Effector memory CD4-positive, alpha-beta T cell (primary cell): ENCODE measurements at places on chromosomes 13 and 19.

DNA sequence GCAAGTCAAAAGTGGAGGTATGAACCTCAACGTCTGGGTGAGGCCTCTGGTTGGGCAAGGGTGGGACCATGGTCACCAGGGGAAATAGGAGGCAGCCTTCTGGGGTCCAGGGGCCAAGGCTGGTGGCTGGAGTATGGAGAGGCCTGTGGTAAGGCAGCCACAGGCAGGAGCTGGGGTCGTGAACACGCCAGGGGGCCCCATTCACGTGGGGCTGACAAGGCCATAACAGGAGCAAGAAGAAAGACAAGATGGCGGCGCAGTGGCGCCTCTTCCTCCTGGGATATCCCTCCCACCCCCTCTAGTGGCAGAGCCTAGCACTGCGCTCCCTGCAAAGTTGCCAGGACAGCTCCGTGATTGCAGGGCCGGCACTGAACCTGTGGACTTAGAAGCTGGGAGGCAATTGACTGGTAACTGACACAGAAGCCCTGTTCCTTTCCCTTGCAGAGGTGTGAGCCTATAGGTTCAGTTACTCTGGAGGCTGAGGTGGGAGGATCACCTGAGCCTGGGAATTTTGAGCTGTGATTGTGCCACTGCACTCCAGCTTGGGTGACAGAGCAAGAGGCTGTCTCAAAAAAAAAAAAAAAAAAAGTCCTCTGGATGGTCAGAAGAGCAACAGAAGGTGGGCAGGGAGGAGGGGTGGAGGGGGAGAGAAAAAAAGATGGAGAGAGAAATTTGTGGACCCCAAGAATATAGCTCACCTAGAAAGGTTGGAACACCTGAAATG lies 19.7 kb upstream of the EDDM13 start:
- peak; percentile 18 for DNase-seq

GRCh38 chr19:32891609-32892008 lies 22.0 kb upstream of the SLC7A9 start:
- DNase-seq: no peak

DNA sequence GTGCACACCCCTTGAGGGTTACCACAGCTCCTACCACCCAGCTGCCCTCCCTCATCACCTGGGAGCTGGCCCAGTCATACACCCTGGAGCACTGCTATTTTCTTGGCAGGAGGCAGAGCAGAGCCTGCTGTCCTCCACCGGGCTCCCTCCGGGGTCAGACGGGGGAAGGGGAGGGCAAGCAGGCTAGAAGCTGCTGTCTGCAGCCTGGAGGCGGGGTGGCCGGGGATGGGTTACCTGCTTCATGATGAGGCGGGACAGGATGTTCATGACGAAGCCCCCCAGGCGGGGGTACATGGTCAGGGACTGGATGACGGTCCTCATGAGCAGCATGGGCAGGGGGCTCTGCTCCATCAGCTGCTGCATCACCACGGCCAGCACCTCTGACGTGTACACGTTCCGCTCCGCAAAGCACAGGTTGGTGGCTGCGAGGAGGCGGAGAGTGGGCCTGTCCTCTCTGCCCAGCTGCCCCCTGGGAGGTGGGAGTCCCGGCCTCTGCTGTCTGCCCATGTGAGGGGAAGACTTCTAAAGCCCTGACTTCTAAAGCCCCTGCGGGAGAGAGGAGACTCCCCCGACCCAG lies 2.7 kb upstream of the RSPH6A start:
- no peak for DNase-seq

DNA sequence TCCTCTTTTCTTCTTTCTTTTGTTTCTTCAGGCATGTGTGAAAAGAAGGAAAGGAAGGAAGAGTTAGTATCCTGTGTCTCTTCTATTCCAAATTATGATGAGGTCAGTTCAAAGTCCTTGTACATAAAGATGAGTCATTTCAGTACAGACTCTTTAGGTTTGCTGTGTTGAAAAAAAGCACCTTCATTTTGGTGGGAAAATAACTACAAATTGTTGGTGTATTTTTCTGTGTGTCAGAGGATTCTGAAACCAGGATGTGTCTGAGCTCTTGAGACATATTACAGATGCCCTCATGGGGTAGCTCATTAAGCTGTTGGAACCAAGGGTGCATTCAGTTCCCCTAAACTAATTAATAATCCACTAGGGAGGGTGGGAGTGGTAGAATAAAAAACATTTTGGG lies 5.8 kb upstream of the HSPH1 start:
- no peak for DNase-seq

DNA sequence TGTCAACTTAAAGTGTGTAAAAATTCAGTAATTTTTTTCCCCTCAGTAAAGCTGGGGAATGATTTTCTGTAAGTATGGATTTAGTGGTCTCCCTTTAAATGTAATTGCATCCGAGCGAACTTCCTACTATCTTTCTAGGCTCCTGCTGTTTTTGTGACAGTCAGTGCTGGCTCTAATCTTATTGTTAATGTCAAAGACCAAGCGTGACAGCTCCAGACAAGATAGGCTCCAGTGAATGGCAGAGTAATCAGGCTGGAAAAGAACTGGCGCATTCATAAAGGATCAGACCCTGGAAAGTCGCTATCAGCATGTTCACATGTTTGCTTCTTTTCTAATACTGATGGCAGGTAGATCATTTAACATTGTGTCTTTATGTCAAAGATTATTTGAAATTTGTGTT lies 908.0 kb upstream of the ATXN8OS start:
- no peak for DNase-seq

GRCh38 chr13:53137779-53138178 lies 109.2 kb downstream of the OLFM4 start:
- DNase-seq: no peak

DNA sequence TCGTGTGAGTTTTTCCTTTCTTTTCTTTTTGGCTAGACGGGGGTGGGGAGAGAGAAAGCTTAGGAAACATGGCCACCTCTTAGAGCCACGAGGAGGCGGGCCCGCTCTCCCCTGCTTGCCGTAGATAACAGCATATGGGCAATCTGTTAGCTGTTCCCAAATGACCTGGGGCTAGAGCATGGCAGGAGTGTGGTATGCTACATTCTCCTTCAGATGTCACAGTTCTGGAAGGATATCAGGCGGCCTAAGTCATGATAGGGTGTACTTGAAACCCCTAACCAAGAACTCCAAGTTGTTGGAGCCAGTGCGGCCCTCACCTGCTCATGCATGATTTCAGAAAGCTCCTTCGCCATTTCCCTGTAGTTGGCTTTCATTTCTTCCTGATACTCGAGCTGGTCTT lies 44.3 kb upstream of the SLC15A1 start:
- DNase-seq: no peak

DNA sequence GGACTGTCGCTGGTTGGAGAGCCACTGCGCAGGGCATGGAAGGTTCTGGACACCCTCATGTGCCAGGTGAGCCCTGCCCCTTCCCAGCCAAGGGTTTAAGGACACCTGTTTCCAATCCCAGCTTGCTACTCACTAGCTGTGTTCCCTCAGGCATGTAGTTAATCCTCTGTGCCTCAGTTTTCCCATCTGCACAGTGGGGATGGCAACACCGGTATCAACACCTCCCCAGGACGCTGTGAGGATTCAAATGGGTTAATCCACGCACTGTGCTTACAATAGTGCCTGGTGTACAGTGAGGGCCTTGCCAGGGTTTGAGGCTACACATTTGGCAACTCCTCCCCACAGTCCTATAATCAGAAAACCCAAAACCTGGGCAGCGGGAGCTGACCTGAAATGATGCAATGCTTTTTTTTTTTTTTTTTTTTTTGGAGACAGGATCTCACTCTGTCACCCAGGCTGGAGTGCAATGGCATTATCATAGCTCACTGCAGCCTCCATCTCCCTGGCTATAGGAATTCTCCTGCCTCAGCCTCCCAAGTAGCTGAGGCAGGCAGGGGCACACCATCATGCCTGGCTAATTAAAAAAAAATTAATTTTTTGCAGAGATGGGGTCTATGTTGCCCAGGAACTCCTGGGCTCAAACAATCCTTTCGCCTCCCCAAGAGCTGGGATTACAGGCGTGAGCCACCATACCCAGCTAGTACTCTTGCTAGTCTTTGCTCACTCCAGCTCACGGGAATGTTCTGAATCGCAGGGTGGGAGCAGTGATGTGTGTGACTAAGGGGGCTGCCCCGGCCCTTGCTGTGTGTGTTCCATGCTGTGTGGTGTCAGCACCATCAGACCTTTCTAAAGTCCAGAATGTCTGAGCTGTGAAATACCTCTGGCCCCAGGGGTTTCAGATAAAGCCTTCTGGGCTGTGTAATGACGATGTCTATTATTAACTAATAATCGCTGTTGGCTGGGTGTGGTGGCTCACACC lies 2.3 kb downstream of the ACP4 start:
- no peak for DNase-seq
